H1 (cell line): ENCODE measurements at places on chromosomes 11 and 22. TPM values are rescaled to one million over a fixed set of nuclear protein-coding genes. Genes with fewer than 3 reads are reported as not detected.

Gene NTM
- total RNA-seq = 20.0 and 23.4 TPM in 2 replicates

DNA sequence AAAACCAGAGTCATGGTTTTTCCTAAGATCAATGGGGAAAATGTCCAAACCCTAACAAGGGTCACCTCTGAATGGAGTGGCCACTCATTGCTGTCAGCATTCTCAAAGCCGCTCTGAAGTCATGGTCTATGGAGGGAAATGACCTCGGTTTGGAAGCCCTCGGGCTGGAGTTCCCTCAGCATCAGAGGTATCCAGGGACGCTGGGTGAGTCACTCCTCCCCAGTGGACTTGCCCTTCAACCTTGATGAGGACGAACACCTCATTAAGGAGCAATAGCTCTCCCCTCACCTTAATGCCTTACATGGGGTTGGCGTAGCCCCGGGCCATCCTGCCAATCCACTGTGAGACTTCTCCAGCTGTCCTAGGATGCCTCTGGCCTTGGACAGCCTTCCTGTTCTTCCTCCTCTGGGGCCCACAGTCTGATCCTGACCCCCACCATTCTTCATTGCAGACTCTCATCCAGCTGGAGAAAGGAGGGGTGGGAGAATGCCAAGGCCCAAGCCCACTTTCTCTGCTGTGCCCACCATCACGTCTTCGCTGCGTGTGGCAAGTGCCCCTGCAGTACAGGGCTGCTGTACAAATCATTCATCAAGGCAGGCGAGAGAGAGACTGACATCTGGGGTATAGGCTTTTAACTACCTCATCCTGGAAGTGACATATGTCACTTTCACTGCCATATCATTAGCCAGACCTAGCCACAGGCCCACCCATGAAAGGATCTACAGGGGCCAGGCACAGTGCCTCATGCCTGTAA is 25.4 kb upstream of the MYH9 start:
- no peak for DNase-seq

Gene OR51B5
- not detected in 2 replicates for total RNA-seq

Gene NAALADL1
- total RNA-seq = 7.5 and 8.1 TPM in 2 replicates

Gene POU2F3
- total RNA-seq = 1.0 and 1.1 TPM in 2 replicates

GRCh38 chr11:33044285-33044756 is 4.9 kb downstream of the TCP11L1 start:
- no peak for DNase-seq

Gene FGF3
- total RNA-seq = not detected in 2 replicates

GRCh38 chr11:27250867-27251665 is 111.9 kb downstream of the CCDC34 start:
- no peak for DNase-seq

- DNase-seq = no peak
Measured at GRCh38 chr11:65500387-65501185, 1.7 kb downstream of the MALAT1 start.

- no peak for DNase-seq
Measured at GRCh38 chr11:60206616-60207015, 23.7 kb upstream of the MS4A6A start.
